Caco-2 (cell line): ENCODE measurements at places on chromosomes 2 and 18.

DNA sequence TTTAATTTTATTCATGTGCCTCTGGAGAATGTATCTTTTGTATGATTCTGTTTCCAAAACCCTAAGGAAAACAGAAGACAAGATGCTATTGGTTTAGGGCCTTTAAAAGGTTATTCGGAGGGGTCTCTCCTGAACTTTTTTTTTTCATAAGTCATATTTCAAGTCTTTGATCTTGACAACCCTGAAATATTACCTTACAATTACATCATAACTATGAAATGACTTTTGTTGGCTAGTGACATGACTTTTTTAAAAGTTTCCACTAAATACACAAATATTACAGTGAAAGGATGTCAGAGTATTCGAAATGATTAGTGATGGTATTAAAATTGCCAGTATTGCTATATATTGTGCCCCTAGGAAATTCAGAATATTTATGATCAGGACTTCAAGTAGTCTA, 31.8 kb upstream of the FZD7 start:
- DNase-seq: no peak
- no peak overlapping the region for H3K27ac ChIP-seq
- no peak overlapping the region for H3K4me3 ChIP-seq

- no peaks in the 10 kb centered on the region for H3K4me1 ChIP-seq
- H3K27me3 ChIP-seq: no peaks in the 10 kb centered on the region
- no peak overlapping the region for H3K4me3 ChIP-seq
- no peak overlapping the region for H3K27ac ChIP-seq
- no peaks in the 10 kb centered on the region for H3K36me3 ChIP-seq
These were observed 1016.4 kb upstream of the CRIM1 start for GRCh38 chr2:35339211-35339610.

GRCh38 chr18:9160014-9160413, 23.4 kb downstream of the ANKRD12 start:
- no peak overlapping the region for H3K27ac ChIP-seq
- no peak overlapping the region for H3K4me3 ChIP-seq
- H3K36me3 ChIP-seq: no peaks in the 10 kb centered on the region

- no peak overlapping the region for H3K4me3 ChIP-seq
- no peaks in the 10 kb centered on the region for H3K36me3 ChIP-seq
- peaks cover 23% of the 10 kb centered on the region for H3K4me1 ChIP-seq
- DNase-seq: no peak
These were observed 88.8 kb downstream of the ACTR3 start for GRCh38 chr2:113978524-113979190.

DNA sequence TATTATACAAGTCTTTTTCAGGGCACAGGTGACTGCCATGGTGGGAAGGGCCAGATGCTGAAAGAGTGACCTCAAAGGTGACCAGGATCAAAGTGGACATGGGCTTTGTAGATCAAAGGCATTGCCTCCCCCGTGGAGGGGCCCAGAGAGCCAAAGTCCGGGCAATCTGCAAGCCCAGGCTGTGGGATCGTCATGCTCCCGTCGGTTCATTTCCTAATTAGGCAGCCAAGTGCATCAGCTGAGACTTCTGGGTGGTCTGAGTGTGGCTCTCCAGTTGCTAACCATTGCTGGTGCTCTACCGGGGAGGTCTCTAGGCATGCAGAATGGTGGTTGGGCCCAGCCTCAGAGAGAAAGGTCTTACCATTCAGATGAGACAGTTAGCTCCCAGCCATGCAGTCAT, 61.6 kb downstream of the TRIB2 start:
- H3K27me3 ChIP-seq: no peaks in the 10 kb centered on the region
- peak; percentile 22 for DNase-seq
- no peak overlapping the region for H3K4me3 ChIP-seq
- H3K27ac ChIP-seq: no peak overlapping the region

DNA sequence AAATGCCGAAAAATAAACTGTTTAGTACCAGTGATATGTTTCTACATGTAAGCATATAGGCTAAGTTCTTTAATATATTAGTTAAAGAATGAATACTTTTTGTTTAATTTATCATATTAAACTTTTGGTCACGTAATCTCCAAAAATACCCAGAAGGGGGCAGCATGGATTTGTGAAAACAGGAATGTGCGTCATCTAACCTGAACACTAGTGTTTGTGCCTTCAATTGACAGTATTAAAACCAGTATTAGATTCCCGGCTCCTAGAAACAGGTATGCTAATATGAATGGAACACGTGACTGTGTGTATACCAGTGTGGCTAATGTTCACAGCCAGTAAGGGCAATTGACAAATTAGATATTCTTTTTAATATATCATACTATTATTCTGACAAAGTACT, 51.8 kb downstream of the WDR7 start:
- H3K4me1 ChIP-seq: no peaks in the 10 kb centered on the region
- no peaks in the 10 kb centered on the region for H3K27me3 ChIP-seq
- no peak overlapping the region for H3K27ac ChIP-seq
- H3K36me3 ChIP-seq: no peaks in the 10 kb centered on the region

DNA sequence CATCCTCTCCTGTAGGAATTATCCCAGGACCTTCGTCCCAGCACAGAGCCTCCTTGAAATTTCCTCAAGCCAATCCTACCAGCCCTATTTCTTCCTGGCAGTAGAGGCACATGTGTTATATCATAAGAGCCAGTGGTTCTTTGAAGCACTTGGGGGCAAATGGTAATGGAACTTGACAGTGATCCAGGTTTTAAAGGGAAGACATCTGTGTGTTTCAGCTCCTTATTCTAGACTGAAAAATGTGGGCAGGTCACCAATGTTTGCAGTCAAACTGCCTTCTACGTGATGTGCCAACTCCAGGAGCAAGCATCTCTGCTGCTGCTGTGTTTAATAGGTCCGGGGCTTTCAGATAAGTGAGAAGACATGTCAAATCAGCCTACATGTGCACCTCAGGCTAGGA, 157.1 kb downstream of the GALNT14 start:
- H3K27me3 ChIP-seq: no peaks in the 10 kb centered on the region; the same call in 1 of the 2 replicates
- H3K36me3 ChIP-seq: no peaks in the 10 kb centered on the region
- H3K4me1 ChIP-seq: no peaks in the 10 kb centered on the region
- no peak overlapping the region for H3K4me3 ChIP-seq

DNA sequence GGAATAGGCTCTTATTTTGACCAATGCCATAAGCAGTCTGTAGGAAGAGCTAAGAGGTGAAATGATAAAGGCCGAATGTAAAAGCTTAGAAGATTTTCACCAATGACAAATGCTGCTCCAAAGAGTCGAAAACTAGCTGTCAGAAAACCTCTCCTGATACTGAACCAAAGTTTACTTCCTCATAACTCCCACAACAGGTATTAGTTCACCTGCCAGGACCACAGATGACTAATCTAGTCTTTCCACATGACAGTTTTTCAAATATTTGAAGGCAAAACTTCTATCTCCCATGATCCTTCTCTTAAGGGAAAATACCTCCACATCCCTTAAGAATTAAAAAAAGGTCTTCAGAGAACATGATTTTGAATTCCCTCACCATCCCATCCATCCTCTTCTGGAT, 473.2 kb upstream of the SPHKAP start:
- no peaks in the 10 kb centered on the region for H3K36me3 ChIP-seq
- peaks cover 29% of the 10 kb centered on the region for H3K4me1 ChIP-seq
- no peak for DNase-seq
- no peak overlapping the region for H3K4me3 ChIP-seq
- no peak overlapping the region for H3K27ac ChIP-seq

DNA sequence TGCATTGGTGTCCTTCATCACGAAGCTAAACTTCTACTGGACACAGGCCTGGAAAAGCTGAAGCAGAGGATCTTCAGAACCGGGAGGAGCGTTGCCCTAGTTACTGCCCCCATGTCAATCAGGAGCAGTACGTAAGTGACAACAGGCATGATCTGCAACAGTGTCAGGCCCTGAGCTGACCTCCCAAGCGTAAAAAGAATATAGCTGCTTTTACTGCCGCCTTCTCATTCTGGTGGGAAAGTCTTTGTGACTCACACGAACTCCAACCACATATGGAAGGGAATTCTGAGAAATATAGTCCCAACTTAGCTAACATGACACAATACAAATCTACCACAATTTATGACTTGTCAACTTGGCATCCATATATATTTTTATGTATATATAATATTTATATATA, 1007.7 kb upstream of the CDH2 start:
- no peaks in the 10 kb centered on the region for H3K27me3 ChIP-seq
- H3K36me3 ChIP-seq: no peaks in the 10 kb centered on the region
- H3K27ac ChIP-seq: no peak overlapping the region

- H3K4me3 ChIP-seq: no peak overlapping the region
- no peaks in the 10 kb centered on the region for H3K4me1 ChIP-seq
- no peak for DNase-seq
- no peaks in the 10 kb centered on the region for H3K27me3 ChIP-seq
- no peak overlapping the region for H3K27ac ChIP-seq
- no peaks in the 10 kb centered on the region for H3K36me3 ChIP-seq
These were observed 1098.0 kb upstream of the DDX18 start for GRCh38 chr2:116716444-116716843.

- DNase-seq: no peak
- no peaks in the 10 kb centered on the region for H3K36me3 ChIP-seq
- H3K27ac ChIP-seq: no peak overlapping the region
- no peak overlapping the region for H3K4me3 ChIP-seq
- no peaks in the 10 kb centered on the region for H3K27me3 ChIP-seq
- H3K4me1 ChIP-seq: no peaks in the 10 kb centered on the region
These were observed 28.8 kb downstream of the INPP5D start for GRCh38 chr2:233088972-233089345.

DNA sequence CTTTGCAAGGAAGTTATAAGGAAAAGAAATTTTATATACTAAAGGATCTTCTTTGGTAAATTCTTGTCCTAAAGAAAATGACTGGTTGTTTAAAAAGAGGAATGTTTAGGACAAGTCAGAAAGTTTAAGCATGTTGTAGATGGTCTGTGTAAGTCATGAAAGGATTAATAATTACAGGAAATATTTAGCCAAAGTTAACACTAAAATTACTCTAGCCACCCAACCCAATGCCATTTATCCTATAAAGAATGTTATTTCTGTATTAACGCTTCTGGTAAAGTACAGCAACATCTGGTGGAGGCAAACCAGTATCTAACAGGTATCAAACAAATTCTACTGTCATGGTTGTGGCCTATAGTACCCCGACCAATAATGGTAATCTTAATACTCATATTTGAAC, 546.9 kb upstream of the PKDCC start:
- H3K4me3 ChIP-seq: no peak overlapping the region
- H3K36me3 ChIP-seq: no peaks in the 10 kb centered on the region
- H3K4me1 ChIP-seq: no peaks in the 10 kb centered on the region

GRCh38 chr18:35322486-35323458, 21.4 kb downstream of the ZNF24 start:
- no peak overlapping the region for H3K27ac ChIP-seq
- H3K36me3 ChIP-seq: no peaks in the 10 kb centered on the region
- no peak overlapping the region for H3K4me3 ChIP-seq
- no peaks in the 10 kb centered on the region for H3K4me1 ChIP-seq
- DNase-seq: no peak

- no peak for DNase-seq
- no peak overlapping the region for H3K27ac ChIP-seq
- H3K4me3 ChIP-seq: no peak overlapping the region
- no peaks in the 10 kb centered on the region for H3K36me3 ChIP-seq
These were observed 173.8 kb upstream of the TMEM200C start for GRCh38 chr18:6069103-6069502.

GRCh38 chr2:67865917-67866316, 196.9 kb downstream of the C1D start:
- H3K27me3 ChIP-seq: no peaks in the 10 kb centered on the region
- no peak overlapping the region for H3K4me3 ChIP-seq
- H3K27ac ChIP-seq: no peak overlapping the region

DNA sequence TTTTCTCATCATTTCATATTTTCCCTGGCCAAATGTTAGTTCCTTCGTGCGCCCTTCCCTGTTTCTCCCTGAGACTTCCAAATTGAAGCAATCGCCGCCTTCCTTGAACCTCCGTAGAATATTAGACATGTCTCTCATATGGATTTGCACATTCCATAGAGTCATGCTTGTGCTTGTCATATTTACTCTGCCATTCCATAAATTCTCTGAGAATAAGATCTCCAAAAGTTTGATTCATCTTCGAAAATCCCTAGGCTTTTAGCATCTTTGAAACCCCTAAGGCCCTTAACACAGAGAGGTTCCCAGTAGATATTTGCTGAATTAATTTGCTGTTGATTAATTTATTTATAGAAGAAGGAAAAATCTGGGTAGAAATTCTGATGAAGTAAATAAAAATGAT, 202.2 kb upstream of the PIK3C3 start:
- no peaks in the 10 kb centered on the region for H3K27me3 ChIP-seq
- no peaks in the 10 kb centered on the region for H3K4me1 ChIP-seq
- no peak overlapping the region for H3K27ac ChIP-seq

GRCh38 chr2:12817870-12818269, 101.1 kb downstream of the TRIB2 start:
- no peak overlapping the region for H3K4me3 ChIP-seq
- no peaks in the 10 kb centered on the region for H3K36me3 ChIP-seq
- peaks cover 3% of the 10 kb centered on the region; the same call in 1 of the 2 replicates for H3K4me1 ChIP-seq
- H3K27me3 ChIP-seq: no peaks in the 10 kb centered on the region
- DNase-seq: no peak

DNA sequence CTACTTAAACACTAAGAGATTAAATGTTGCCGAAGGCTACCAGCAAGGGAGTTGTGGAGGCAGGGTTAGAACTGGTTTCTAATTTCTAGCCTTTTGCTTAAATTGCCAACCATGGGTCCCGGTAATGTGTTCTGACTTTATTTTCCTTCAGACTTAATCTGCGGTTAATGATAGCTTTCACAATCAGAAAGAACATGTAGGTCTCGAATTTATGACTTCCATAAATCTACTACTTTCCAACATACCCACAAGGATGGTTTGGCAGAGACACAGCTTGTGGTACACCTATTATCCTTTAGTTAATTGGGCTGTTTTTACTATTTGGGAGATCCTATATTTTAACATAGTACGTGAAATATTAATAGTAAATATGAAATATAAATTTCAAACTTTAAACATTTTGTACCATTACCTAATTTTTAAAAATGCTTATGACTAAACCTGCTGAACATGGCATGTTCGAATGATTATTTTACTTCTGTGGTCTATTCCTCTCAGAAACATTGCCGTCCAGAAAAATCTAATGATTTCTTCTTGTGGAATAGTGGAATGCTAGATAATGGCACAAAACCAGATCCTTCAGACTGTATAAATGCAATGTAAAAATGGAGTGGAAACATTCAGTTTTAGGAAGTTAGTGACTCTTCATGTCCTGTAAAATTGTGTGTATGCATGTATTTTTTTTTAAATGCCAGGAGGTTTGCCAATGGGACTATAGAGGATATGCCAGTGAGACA, 41.3 kb downstream of the PARD3B start:
- peaks cover 8% of the 10 kb centered on the region for H3K4me1 ChIP-seq
- no peak overlapping the region for H3K27ac ChIP-seq
- H3K27me3 ChIP-seq: no peaks in the 10 kb centered on the region
